ENCODE measurements at places on chromosomes 13 and 19.

DNA sequence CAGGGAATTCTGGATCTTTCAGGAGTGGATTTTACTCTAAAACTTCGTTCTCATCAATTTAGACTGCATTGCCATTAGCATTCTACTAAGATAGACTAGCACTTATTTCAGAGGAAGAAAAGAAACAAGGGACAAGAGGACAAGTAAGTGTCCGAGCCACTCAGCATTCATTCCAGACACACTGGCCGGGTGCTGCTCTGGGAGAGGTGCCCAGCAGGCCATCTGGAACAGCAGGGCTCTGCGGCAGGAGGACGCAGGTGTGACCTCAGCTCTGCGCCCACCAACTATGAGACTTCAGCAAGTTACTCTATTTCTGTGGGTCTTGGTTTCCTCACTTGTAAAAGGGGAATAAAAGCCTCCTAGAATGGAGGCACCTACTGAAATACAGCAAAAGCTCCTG, 4.2 kb downstream of the EPS15L1 start:
- DNase-seq: no peak

- no peak for DNase-seq
Measured at GRCh38 chr13:32811297-32811800, 204.9 kb upstream of the KL start.

DNA sequence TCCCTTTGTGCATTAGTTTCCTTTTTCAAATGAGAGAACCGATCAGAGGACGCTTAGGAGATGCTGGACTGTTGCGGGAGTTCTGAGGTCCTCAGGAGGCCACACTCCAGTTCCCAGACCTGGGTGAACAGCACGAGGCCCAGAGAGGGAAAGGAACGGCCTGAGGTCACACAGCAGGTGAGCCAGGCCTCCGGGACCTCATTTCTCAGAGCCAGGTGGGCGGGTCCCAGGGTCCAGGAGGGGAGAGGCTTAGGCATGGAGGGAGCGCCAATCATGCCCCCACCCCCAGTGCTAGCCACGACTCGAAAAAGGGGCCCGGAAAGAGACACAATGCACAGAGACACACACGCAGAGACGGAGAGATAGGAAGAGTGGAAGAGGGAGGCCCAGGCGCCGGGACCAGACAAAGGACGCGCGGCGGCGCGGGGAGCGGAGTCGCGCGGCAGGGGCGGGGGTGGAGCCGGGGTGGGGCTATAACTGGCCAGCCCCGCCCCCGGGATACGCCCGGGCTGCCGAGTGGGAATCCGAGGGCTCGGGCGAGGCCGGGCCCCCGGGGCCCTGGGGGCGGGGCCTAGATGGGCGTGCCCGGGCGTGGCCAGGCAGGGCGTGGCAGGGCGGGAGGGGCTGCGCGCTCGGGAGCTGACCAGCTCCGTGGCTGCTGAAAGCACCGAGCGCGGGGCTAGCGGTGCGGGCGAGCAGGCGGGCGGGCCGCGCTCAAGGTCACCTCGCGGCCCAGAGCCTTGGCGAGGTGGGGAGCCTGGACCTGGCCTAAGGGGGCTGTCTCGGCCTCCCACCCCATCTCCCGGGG, 1.6 kb downstream of the ELAVL3 start:
- DNase-seq: peak; percentile 84

DNA sequence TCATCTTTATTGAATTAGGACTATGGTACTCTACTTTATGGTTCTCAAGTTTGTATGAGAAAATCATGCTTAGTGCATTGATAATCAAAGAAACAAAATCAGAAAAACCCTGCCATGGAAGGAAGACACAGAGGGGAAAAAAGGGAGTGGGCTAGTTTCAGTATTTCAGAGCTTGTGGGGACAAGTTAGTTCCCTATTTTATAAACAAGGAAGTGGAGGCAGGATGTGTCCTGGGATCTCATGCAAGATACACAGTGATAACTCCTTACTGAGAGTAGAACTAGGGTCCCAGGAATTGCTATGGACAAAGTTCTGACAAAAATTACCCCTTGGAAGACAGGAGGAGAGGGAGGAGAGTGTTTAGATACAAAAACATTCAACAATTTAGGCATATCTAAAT, 1277.3 kb downstream of the UQCRFS1 start:
- DNase-seq: no peak

DNA sequence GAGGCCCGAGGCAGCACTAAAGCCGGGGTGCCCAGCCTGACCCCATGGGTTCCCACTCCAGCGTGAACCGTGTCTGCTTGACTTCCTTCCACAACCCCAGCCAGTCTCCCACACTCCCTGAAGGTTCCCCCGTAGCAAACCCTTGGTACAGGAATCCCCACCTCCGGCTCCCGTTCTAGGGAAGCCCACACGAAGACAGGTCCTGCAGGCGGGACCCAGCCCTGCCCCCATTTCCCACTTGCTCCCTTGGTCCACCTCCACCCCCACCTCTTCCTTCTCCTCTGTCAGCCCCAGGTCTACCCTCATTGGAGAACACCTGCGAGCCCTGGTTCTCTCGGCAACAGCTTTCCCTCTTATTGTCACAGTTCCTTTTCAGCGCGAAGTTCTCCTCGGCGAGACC, 23.9 kb downstream of the C19orf81 start:
- DNase-seq: no peak

DNA sequence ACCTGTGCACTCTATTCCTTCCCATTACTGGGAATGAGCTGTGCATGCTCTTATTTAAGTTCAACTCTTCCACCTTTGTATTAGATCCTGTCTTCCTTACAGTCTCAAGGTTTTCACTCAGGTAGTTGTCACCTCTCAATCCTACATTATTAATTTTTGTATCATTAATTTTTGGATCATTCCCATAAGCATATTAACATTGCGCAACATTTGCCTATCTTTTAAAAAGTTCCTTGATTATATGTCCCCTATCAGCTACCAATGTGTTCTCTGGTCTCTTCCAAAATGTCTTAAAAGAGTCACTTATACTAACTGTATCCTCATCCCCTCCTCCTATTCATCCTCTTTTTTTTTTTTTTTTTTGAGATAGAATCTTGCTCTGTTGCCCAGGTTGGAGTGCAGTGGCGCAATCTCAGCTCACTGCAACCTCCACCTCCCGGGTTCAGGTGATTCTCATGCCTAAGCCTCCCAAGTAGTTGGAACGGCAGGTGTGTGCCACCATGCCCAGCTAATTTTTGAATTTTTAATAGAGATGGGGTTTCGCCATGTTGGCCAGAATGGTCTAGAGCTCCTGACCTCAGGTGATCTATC, 2.1 kb upstream of the RCBTB2 start:
- DNase-seq: no peak

DNA sequence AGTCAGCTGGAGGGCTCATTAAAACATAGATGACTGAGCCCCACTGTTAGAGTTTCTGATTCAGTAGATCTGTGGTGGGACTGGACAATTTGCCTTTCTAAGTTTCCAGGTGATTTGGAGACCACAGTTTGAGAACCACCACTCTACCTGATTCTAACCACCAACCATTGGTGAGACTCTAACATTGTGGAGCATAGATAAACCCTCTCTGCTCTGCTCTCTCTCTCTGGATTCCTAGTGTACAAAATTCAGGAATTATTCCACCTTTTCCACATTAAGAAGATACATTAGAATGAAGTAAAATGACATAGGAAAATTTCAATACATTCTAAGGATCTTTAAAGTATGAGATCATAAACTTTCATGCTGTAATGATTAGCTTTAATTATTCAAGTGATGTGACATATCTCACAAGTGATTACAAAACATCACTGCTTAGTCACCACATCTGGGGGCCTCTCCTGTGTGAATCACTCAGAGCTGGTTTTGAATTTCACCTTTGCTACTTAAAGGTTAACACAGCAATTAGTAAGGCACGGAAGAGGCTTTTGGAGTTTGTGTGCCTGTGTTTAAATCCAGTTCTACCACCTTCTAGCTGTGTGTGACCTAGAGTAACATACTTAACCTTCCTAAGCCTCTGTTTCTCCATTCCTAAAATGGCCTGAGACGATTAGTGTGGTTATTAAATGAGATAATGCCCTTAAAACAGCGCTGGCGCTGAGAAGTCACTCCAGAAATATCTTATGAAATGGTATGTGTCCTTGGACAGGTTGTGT, 78.5 kb upstream of the NBEA start:
- DNase-seq: no peak

DNA sequence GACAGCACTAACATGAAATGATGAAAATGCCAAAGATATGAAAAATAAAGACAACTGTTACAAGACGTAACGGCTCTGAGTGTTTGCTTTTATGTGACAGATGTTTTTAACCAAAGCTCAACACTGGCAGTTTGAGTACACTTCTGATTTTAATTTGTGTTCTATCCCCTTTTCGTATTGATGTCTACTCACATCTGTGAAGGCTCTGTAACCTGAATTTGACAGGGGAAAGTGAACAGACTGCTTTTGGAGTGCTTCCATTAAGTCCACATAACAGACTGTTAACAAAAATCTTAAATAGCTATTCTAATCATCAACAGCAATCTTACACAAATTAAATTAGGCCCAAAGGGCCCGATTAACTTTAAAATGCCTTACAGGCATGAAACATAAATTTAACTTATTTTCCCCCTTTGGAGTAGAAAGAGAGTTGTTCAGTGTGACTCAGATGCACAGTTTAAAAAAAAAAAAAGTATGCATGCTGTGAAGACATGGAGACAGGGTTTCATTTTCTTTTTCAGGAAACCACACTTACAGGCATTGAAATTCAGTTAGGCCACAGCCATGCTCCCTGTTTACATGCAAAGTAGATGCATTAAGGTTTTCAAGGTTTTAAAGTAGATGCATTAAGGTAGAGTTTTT, 16.3 kb upstream of the RNASEH2B start:
- peak; percentile 65 for DNase-seq

GRCh38 chr19:54606891-54607784, 13.7 kb downstream of the LILRA1 start:
- no peak for DNase-seq

DNA sequence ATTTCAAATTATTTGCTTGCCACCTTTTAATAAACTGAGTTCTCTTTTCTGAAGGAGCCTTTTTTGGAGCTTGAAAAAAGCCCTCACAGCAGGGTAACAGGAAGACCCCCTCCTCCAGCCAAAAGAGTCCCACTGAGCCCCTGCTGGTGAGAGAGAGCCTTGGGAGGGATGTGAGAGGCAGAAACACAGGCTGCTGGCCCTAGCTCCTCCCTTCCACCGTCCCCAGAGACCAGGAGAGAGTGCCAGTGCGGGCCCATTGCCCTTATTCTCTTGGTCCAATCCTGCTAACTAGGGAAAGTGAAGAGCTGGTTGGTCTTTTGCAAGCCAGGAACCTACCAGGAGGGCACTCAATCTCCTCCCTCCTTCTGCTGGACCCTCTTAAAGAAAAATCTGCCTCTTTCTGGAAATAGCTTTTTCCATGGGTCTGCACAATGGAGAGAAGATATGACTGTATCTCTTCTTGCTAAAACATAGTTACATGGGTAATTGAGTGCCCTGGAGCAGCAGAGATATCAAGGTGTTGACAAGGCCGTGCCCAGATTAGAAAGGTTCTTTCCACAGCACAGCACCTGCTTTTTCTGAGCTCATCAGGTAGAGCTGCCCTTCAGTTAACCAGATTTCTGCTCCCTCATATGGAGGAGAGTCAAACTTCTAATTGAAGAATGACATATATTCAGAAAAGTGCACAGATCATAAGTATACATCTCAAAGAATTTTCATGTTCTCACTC, 113.9 kb downstream of the LRCH1 start:
- no peak for DNase-seq

- DNase-seq: peak; percentile 43
Measured at GRCh38 chr19:15623711-15624318, 8.8 kb downstream of the CYP4F8 start.

GRCh38 chr19:44988273-44988672, 13.0 kb upstream of the RELB start:
- no peak for DNase-seq

DNA sequence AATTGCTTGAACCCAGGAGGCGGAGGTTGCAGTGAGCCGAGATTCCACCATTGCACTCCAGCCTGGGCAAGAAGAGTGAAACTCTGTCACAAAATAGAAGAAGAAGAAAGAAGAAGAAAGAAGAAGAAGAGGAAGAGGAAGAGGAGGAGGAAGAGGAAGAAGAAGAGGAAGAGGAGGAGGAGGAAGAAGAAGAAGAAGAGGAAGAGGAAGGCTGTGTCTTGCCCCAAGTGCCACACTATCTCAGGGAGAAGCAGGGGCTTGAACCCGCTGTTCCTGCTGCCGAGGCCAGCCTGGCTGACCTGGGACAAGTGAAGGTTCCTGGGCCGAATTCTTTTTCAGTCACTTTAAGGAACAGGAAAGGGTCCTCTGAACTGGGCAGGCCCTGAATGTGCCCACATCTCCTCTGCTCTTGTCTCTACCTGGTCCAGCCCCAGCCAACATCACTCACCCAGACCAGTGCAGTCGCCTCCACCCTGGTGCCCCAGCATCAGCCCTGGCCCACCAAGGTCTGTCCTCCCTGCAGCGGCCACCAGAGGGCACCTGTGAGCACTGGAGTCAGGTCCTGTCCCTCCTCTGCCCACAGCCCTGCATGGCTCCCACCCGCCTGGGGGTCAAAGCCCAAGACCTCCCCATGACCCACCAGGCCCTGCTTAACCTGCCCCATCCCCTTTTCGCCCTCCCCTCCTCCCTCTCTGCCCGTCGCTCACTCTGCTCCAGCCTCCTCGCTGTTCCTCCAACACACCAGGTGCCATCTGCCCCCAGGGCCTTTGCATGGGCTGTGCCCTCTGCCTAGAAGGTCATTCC, 20.0 kb downstream of the TICAM1 start:
- peak; percentile 72 for DNase-seq

- no peak for DNase-seq
Measured at GRCh38 chr19:17775991-17776803, 18.7 kb upstream of the B3GNT3 start.

- DNase-seq: no peak
Measured at GRCh38 chr13:31435536-31435935, 235.8 kb downstream of the B3GLCT start.

- peak; percentile 22 for DNase-seq
Measured at GRCh38 chr19:43524922-43525835, 1.8 kb downstream of the ETHE1 start.

- DNase-seq: peak; percentile 84
Measured at GRCh38 chr13:32019612-32020233, 11.9 kb upstream of the FRY start.

GRCh38 chr19:28471731-28472510, 741.0 kb downstream of the UQCRFS1 start:
- DNase-seq: no peak

DNA sequence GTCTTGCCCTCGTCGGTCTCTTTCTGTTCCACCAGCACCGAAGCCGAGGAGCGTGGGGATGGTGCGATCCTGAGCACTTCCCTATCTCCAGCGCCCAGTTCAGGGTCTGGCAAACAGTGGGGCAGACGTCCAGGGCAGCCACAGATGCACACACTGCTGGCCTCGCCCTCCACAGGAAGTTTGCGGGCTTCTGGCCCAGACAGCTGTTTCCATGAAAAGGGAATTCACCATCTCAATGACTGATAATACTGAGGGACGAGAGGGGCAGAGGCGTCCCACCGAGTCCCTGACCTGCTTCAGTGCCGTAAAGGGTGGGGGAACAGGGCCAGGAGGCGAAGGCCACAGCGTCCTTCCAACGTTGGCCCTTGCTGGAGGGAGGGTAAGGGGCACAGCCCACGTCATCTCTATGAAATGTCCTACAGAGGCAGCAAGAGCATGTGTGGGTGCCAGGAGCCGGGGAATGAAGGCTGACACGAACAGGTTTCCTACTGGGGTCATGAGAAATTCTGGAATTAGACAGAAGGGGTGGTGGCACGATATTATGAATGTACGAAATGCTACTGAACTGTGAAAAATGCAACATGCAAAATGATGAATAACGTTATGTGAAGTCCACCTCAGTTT, 19.5 kb downstream of the SHC2 start:
- DNase-seq: no peak

GRCh38 chr13:91216928-91217700, 130.4 kb upstream of the MIR17HG start:
- peak; percentile 45 for DNase-seq

GRCh38 chr13:76976490-76976889, 15.4 kb upstream of the CLN5 start:
- peak; percentile 60 for DNase-seq

- no peak for DNase-seq
Measured at GRCh38 chr13:27183561-27184147, 12.0 kb upstream of the USP12 start.
